Dorsolateral prefrontal cortex (tissue), 122 donors: ENCODE measurements at places on chromosomes 7 and 10. TPM values are rescaled to one million over a fixed set of nuclear protein-coding genes. Genes with fewer than 3 reads are reported as not detected.
A peak's percentile ranks its signal among the peaks of the same experiment; 100 is the strongest.

DNAJC30 gene
- total RNA-seq = 18.3 TPM

DOCK4 gene
- 154 TPM for total RNA-seq

ADCY1 gene
- 166 TPM for total RNA-seq

SVOPL gene
- total RNA-seq = 0.47 TPM

CPA2 gene
- 4.3 TPM for total RNA-seq

STEAP2 gene
- 57.6 TPM for total RNA-seq

CC2D2B gene
- total RNA-seq = 3.5 TPM

SH3PXD2A gene
- total RNA-seq = 65.4 TPM

WIPF3 gene
- total RNA-seq = 32.5 TPM

NRF1 gene
- total RNA-seq = 31.7 TPM

CASD1 gene
- total RNA-seq = 58.4 TPM

SPDYE8 gene
- total RNA-seq = not detected

ACSL5 gene
- total RNA-seq = 17.5 TPM

ZNF775 gene
- total RNA-seq = 18.4 TPM

RP9 gene
- total RNA-seq = 12.1 TPM

LRMDA gene
- total RNA-seq = 13.9 TPM

DNA sequence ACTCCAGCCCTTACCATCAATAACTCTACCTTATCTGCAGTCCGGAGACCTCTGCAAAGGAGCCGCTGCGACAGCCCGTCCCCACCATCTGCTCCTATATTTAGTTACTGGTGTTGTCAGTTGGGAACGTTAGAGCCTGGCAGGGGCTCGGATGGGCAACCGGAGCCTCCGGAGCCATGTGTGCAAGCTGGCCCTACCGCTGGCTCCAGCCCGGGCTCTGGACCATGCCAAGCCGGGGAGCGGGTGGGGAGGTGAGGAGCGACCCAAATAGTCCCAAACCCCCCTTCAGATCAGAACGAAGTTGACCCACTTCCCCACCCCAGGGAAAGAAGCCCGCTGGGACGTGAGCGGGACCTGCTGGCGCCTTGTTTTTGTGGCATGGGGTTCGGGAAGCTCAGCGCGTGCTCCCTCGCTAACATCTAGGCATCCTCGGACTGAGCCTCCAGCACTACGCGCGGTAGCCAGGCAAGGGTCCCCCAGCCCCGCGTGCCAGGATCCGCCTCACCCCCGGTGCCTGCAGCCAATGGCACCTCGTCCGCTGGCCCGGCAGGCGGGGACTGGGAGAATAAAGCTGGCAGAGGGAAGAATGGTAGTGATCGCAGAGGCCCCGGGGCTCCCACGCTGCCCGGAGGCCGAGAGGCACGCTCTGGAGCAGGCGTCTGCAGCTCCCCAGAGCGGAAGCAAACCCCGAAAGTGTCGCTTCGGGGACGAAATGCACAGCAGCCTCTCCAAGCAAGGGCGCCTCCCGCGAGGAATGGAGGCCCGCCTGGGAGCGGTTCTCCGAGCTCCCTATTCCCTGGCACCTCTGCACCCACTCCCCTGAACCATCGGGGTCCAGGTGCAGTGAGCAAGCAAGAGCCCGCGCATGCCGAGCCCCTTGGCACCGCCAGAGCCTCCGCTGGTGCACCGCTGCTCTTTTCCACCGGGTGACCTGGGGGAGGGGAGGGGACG, 679 bp downstream of the LRRC20 start:
- peak; percentile 50 for DNase-seq

GRCh38 chr7:143367972-143368371, 5.5 kb upstream of the FAM131B start:
- DNase-seq = no peak

GRCh38 chr7:131501930-131502685, 54.3 kb downstream of the PODXL start:
- no peak for DNase-seq

- DNase-seq = no peak
Observed at GRCh38 chr10:47300429-47300931, 483 bp downstream of the GDF10 start.

DNA sequence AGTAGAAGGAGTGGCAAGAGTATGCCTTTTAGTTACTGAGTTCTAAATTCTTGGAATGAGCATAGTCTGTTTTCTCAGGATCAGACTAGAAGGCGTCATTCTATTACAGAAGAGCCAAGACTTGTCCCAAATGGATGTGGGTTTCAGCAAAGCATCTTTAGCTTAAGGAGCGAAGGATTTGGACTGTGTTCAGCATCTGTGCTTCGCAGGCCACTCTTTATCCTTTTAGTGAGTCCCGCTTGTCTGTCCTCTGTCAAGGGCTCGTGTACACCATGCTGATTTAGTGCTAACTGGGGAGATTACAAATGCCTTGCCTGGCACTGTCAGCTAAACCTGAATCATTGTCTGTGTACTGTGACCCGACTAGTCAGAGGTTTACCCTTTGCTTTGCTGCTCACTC, 465.7 kb downstream of the AUTS2 start:
- no peak for DNase-seq

- DNase-seq = no peak
Observed at GRCh38 chr10:132186488-132187429, at the start of gene DPYSL4. Gene DPYSL4, plus strand, starts transcription at chr10:132186948. Its CDS starts 116 bp downstream, at chr10:132187064.

DNA sequence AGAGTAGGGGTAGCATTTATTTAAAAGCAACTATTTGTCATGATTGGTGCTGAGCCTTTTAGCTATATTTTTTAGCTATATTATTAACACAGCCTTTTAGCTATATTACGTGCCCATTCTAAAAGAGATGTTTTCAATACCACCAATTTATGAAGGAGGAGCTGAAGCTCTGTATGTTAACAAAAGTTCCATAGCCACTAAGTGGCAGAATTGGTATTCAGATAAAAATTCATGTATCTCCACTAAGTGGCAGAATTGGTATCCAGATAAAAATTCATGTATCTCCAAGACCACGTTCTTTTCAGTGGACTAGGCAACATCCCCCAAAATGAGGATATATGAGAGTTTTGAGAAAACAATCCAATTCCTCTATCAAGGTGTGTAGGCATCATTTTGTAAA, 268.6 kb downstream of the HGF start:
- no peak for DNase-seq

GRCh38 chr7:50331564-50332208, 27.2 kb downstream of the IKZF1 start:
- no peak for DNase-seq

DNA sequence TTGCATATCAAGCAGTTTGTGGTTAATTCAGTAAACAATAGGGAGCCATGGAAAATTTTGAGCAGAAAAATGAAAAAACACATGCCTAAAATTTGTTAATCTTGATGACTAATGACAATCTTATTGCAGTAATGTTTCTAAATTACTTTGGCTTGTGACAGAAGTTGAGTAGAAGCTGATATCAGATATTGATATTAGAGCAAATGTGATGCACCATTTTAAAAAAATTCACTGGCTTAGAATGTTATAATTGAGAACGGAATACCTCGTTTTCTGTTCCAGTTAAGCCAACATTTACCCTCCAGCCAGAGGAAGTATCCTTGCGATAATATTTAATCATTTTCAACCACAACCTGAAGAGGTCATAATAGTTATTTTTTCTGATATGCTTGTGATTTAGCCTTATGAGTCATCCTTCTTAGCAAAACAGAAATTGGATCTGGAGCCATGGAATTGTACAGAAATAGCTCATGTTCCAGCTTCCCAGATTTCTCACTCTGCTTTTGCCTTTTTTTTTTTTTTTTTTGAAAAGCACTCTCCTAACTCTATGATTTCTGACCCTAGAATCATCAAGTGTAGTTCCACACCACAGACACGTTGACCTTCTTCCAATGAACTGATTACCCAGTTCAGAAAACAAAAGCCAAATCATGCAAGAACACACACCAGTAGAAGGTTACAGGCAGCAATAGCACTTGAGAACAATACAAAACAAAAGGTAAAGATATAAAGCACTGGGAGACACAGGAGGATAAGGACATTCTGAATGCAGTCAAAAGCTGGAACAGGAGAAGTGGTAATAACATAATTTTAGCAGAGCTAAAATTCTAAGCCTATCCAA, 96.8 kb upstream of the PHYHIPL start:
- no peak for DNase-seq

DNA sequence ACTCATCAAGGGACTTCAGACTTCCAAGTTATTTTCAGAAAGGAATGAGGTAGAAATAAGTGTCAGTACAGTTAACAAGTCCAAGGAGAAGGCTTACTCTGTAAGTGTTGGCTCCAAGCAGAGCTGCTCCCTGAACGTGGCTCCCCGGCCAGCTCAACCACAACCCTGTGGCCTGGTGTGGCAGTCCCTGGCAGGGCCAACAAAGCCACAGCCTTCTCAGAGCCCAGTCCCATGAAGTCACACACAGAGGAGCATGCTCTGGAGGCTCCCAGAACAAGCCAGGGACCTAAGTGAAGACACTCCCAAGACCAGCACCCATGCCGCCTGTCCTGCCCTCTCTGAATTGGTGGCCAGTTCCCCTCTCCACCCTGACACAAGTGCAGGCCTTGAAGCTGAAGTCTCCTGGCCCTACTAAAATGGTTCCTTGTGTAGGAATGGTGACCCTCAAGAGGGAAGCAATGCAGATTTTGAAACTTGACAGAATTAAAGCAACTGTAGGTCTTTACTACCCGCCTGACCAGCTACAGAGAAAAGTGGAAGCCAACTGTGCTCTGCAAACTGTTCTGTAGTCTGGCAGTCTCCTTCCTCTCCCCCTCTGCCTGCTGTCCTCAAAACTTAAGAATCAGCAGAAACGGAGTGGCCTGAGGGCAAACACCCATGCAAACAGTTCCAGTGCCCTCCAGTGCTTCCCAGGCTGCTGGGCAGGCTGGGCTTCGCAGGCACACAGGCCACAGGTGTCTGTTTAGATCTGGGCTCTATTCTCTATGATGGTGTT, 51.1 kb downstream of the NOD1 start:
- DNase-seq = no peak

GRCh38 chr10:22598478-22598877, 115.9 kb downstream of the PIP4K2A start:
- DNase-seq = no peak

GRCh38 chr7:2710286-2710655, 22.3 kb downstream of the AMZ1 start:
- DNase-seq = no peak

- no peak for DNase-seq
Observed at GRCh38 chr7:130154131-130154500, 51.1 kb downstream of the TMEM209 start.

DNA sequence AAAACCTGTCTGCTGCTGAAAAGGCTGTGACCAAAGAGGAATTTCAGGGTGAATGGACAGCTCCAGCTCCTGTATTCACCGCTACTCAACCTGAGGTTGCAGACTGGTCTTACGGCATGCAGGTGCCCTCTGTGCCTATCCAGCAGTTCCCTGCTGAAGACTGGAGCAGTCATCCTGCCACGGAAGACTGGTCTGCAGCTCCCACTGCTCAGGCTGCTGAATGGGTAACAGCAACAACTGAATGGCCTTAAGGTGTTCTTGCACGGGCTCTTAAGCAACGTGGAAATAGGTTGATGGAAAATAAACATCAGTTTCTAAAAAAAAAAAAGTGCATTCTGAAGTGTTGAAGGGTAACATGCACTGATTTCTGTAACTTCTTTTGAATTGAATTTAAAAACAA, 82.3 kb downstream of the DAGLB start:
- DNase-seq = no peak

DNA sequence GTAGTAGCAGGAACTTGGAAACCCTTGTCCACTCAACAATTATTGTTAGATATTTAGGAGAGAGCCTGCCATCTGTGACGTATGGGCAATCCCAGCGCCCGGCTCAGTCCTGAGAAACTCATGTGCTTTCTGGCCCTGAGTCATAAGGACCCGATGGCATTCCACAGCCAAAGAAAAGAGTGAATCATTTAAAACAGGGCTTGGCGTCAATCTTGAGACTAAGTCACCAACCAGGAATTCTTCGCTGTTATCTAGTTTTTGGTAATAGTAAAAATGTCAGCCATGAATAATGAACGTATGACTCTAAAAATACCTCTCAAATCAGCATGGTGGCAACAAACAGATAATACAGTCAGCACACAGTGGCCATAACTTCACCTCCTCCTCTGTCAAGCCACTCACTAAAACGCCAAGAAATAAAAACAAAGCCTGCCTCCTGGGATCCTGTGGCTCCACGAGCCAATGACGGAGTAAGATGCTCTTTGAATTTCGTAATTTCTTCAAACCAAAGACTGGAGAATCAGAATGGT, 140.8 kb downstream of the ADAM12 start:
- no peak for DNase-seq

GRCh38 chr10:9010093-9010492, 955.6 kb downstream of the GATA3 start:
- no peak for DNase-seq
